Gastrocnemius medialis (tissue), 4 donors: ENCODE measurements at places on chromosomes 4 and X. TPM values are rescaled to one million over a fixed set of nuclear protein-coding genes. Genes with fewer than 3 reads are reported as not detected.

Gene KDR
- 7.6 TPM for total RNA-seq

DNA sequence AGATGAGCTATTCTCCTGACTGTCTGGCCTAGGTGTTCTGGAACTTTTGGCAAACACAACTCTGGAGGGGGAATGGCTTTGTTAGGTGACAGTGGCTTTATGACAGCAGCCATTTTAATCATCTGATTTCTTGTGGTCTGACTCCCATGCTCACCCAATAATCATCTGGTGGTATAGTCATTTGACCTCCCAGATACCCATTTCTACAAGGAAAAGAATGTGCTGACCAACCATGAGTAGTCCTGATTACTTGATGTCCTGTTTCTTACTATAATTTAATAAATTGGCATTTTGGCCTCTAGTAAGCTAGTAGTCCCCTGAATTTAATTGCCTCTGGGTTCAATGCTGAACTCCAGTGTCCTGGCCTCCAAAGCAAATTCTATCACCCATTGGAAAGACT is 109.9 kb upstream of the DUSP21 start:
- DNase-seq = no peak

Gene TMEM154
- total RNA-seq = 1.2 TPM

Gene LUZP4
- not detected for total RNA-seq
